Endothelial cell (in vitro differentiated cells): ENCODE measurements at places on chromosomes 1 and 21. TPM values are rescaled to one million over a fixed set of nuclear protein-coding genes. Genes with fewer than 3 reads are reported as not detected.
A peak's percentile ranks its signal among the peaks of the same experiment; 100 is the strongest.

The MFAP2 gene
- total RNA-seq: 154 TPM

DNA sequence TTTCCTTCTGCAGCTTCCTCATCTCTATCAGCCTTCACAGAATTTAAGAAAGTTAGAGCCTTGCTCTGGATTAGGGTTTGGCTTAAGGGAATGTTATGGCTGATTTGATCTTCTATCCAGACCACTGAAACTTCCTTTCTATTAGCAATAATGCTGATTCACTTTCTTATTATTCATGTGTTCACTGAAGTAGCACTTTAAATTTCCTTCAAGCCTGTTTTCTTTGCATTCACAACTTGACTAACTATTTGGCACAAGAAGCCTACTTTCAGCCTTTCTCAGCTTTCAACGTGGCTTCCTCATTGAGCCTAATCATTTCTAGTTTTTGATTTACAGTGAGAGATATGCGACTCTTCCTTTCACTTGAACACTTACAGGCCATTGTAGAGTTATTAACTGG is 528.5 kb downstream of the PLPP3 start:
- H3K27me3 ChIP-seq: no peaks in the 10 kb centered on the region
- H3K4me3 ChIP-seq: no peak overlapping the region
- H3K27ac ChIP-seq: no peak overlapping the region

The PLA2G2C gene
- not detected for total RNA-seq

The SLAMF8 gene
- total RNA-seq: not detected

DNA sequence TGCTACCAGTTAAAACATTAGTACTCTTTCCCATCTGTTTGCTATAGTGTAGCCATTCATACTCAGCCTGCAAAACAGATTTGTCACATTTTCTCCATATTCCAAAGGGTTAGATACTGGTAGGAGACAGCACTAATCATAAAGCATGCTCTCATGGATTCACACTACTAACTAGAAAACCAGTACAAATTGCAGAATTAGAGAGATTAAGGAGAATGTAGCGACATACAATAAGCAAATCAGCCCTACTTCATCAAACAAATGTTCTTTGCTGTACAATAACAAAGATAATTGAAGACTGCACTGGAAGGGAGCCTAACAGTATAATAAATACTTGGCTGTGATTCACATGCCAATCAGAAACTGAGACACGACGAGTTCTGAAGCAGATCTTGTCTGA is 368.0 kb upstream of the PRMT6 start:
- no peak overlapping the region for H3K27ac ChIP-seq
- H3K27me3 ChIP-seq: no peaks in the 10 kb centered on the region

DNA sequence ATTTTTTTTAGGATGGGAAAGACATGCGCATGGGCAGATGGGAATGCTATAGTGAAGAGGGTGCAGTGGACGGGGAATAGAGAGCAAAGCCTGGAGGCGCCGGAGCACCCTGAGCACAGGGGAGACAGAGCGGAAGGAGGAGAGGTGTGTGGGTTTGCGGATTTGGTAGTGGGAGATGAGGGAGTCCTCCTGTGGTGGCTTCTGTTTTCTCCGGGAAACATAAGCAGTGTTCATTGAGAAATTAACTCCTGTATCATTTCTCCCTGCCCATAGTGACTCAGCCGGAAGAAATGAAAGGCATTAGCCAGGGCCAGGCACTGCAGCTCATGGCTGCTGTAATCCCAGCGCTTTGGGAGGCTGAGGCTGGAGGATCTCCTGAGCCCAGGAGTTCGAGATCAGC is 4.7 kb upstream of the PTPRF start:
- H3K27me3 ChIP-seq: peaks cover 7% of the 10 kb centered on the region
- H3K36me3 ChIP-seq: peaks cover 6% of the 10 kb centered on the region

The HSPB7 gene
- not detected for total RNA-seq

- no peak overlapping the region for H3K4me3 ChIP-seq
- no peaks in the 10 kb centered on the region for H3K36me3 ChIP-seq
- no peak overlapping the region for H3K27ac ChIP-seq
- no peak for DNase-seq
Observed at GRCh38 chr1:117174851-117175250, 35.9 kb downstream of the VTCN1 start.

The CFAP107 gene
- total RNA-seq: not detected

The COL6A1 gene
- total RNA-seq: 65.5 TPM

DNA sequence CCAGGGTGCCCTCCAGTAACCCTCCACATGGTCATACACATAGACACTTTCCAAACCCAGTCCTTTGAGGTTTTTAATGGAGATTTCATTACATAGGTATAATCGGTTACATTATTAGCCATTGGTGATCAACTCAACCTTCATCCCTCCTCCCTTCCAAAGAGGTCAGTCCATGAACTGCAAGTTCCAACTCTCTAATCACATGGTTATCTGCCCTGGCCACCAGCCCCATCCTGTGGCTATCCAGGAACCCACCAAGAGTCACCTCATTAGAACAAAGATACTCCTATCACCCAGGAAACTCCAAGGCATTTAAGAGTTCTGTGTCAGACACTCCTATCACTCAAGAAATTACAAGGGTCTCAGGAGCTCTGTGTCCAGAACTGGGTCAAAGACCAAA is 12.2 kb downstream of the ATP1A4 start:
- DNase-seq: no peak
- H3K4me3 ChIP-seq: no peak overlapping the region
- no peaks in the 10 kb centered on the region for H3K4me1 ChIP-seq
- H3K27me3 ChIP-seq: no peaks in the 10 kb centered on the region
- no peaks in the 10 kb centered on the region for H3K36me3 ChIP-seq

DNA sequence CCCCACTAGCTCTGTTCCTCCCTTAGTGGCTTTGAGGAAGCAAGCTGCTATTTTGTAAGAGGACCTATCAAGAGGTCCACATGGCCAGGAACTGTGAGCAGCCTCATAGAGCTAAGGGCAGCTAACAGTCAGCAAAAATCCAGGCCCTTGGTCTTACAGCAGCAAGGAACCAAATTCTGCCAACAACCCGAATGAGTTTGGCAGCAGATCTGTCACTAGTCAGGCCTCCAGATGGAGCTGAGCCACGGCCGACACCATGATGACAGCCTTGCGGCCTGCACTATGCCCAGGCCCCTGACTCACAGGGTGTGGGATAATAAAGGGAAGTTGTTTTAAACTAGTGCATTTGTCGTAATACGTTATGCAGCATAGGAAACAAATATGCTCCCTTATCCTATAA is 28.0 kb upstream of the H3-3A start:
- H3K27ac ChIP-seq: no peak overlapping the region
- H3K4me3 ChIP-seq: no peak overlapping the region
- peaks cover 4% of the 10 kb centered on the region for H3K4me1 ChIP-seq
- DNase-seq: no peak

The MPZ gene
- 2.6 TPM for total RNA-seq

The PPIAL4G gene
- total RNA-seq: 0.08 TPM

DNA sequence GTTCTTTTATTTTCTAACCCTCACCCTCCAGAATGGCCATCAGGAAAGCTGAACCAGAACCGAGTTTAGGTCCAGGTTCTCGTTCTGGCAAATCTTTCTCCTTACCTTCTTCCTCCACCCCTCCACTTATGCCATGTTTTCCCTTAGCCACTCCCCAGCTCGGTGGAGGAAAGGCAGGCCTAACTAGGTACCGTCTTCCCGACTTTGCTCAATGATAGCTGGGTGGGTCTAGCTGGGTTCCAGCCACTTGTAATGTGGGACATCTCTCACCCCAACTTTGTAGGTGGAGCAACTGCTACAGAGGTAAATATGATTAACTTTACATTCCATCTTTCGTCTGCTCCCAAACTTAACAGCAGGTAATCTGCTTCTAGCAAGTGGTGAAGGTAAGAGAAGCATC is 646 bp downstream of the BNIPL start:
- H3K27ac ChIP-seq: no peak overlapping the region
- peaks cover 19% of the 10 kb centered on the region for H3K36me3 ChIP-seq
- no peaks in the 10 kb centered on the region for H3K4me1 ChIP-seq
- H3K4me3 ChIP-seq: no peak overlapping the region

- H3K4me3 ChIP-seq: no peak overlapping the region
- no peaks in the 10 kb centered on the region for H3K4me1 ChIP-seq
- no peak overlapping the region for H3K27ac ChIP-seq
- no peaks in the 10 kb centered on the region for H3K36me3 ChIP-seq
- no peak for DNase-seq
Observed at GRCh38 chr1:181989261-181989920, 72.1 kb downstream of the ZNF648 start.

DNA sequence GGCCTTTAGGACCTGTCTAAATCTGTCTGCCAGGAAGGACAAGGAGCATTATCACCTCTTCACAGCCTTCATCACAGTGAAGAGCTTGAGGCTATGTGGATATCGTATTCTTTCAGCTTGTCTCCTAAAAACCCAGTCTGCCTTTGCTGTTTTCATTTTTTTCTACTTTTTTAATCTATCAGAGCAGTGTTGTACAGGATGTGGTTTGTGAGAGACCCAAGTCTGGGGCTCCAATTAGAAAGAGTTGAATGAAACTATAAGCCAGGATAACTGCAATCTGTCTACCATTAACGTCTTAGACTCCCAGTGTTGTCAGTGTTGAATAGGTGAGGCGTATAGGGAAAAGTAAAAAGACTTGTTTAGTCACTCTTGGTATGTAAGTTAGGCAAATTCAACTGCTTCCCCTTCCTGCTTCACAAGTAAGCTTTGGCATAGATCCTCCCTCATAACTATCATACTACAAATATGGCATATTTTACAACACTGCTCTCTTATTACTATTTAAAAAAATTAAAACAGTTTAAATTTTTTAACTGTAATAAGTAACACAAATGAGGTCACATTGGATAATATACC is 1225.8 kb upstream of the PRMT6 start:
- DNase-seq: no peak
- no peaks in the 10 kb centered on the region for H3K27me3 ChIP-seq
- H3K36me3 ChIP-seq: no peaks in the 10 kb centered on the region
- H3K4me1 ChIP-seq: no peaks in the 10 kb centered on the region
- no peak overlapping the region for H3K4me3 ChIP-seq
- H3K27ac ChIP-seq: no peak overlapping the region

DNA sequence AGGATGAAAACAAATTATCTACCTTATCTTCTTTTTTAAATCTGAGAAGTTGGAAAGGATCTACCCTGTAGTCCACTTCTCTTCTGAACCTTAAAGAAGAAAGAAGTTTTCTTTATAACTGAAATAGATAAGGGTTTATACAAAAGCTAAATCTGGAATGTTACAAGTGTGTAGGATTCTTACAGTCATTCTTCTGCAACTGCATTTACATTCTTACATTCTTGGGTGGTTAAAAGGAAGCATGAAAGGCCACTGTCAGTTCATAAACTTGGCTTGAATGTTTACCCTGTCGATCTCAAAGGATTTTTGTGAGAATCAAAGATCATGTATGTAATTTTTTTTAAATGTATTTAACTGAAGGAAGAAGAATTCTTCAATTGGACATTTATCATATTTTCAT is 142.1 kb upstream of the BRINP3 start:
- no peak for DNase-seq
- no peaks in the 10 kb centered on the region for H3K36me3 ChIP-seq

GRCh38 chr1:227949341-227949921 is 1.7 kb upstream of the WNT9A start:
- H3K4me1 ChIP-seq: no peaks in the 10 kb centered on the region
- H3K36me3 ChIP-seq: no peaks in the 10 kb centered on the region
- no peak overlapping the region for H3K4me3 ChIP-seq
- no peak overlapping the region for H3K27ac ChIP-seq

DNA sequence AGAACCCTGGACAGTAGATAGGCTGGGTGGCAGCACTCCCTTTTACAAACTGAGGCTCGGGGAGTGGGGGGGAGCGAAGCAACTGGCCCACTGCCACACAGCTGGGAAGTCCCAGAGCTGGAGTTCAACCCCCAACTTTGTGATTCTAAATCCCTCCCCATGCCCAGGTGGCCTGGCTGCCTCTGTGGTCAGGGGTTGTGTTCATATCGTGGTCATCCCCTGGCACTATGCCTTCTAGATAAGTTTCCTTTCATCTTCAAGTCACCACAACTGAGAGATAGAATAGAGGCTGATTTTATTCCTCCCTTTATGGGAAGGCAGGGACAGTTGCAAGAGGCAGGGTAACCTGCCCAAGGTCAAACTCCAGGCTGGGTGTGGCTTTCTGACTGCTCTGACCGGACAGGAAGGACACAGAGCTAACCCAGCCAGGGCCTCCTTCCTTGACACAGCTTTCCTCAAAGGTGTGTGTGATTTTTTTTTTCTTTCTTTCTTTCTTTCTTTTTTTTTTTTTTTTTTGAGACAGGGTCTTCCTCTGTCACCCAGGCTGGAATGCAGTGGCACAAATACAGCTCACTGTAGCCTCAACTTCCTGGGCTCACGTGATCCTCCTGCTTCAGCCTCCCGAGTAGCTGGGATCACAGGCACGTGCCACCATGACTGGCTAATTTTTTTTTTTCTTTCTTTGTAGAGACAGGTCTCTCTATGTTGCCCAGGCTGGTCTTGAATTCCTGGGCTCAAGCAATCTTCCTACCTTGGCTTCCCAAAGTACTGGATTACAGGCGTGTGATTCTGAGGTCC is 18.4 kb upstream of the TNFRSF1B start:
- peak overlapping the region; percentile 96 for H3K27ac ChIP-seq
- peaks cover 4% of the 10 kb centered on the region for H3K36me3 ChIP-seq
- DNase-seq: no peak
- H3K4me3 ChIP-seq: no peak overlapping the region

- H3K27ac ChIP-seq: no peak overlapping the region
- no peak for DNase-seq
- peaks cover 8% of the 10 kb centered on the region for H3K36me3 ChIP-seq
- peaks cover 29% of the 10 kb centered on the region for H3K4me1 ChIP-seq
- peaks cover 7% of the 10 kb centered on the region for H3K27me3 ChIP-seq
Observed at GRCh38 chr1:8813016-8813763, 4.2 kb downstream of the RERE start.

- H3K27ac ChIP-seq: no peak overlapping the region
- H3K27me3 ChIP-seq: peaks cover 2% of the 10 kb centered on the region
- DNase-seq: peak; percentile 67
- H3K4me3 ChIP-seq: no peak overlapping the region
- no peaks in the 10 kb centered on the region for H3K4me1 ChIP-seq
Observed at GRCh38 chr1:2311184-2312032, 79.9 kb downstream of the MORN1 start.

DNA sequence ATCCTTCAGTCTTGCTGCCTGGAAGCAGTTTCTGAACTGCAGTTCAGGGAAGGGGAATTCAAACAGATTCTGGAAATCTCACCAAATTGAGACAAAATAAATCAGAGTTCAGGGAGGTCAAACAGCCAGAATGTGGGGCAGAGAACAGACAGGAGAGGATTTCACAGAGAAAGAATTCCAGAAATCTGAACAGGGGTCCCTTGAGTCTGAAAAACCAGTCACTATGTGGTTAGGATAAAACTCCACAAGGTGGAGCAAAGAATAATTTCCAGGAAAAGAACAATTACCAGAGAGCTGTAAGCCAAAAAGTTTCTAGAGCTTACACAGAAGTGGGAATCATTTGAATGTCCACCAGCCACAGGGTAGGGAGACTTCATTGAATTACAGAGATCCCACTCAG is 84.7 kb downstream of the URB2 start:
- DNase-seq: no peak
- no peaks in the 10 kb centered on the region for H3K27me3 ChIP-seq
- H3K4me1 ChIP-seq: no peaks in the 10 kb centered on the region

The RIPK4 gene
- 9.6 TPM for total RNA-seq

GRCh38 chr1:231869364-231869763 is 242.8 kb downstream of the DISC1 start:
- no peak for DNase-seq
- H3K4me1 ChIP-seq: peaks cover 28% of the 10 kb centered on the region
- H3K27me3 ChIP-seq: peaks cover 14% of the 10 kb centered on the region

The LAMC2 gene
- total RNA-seq: 2.3 TPM
